ENCODE measurements at places on chromosomes 13 and 19.
A peak's percentile ranks its signal among the peaks of the same experiment; 100 is the strongest.

DNA sequence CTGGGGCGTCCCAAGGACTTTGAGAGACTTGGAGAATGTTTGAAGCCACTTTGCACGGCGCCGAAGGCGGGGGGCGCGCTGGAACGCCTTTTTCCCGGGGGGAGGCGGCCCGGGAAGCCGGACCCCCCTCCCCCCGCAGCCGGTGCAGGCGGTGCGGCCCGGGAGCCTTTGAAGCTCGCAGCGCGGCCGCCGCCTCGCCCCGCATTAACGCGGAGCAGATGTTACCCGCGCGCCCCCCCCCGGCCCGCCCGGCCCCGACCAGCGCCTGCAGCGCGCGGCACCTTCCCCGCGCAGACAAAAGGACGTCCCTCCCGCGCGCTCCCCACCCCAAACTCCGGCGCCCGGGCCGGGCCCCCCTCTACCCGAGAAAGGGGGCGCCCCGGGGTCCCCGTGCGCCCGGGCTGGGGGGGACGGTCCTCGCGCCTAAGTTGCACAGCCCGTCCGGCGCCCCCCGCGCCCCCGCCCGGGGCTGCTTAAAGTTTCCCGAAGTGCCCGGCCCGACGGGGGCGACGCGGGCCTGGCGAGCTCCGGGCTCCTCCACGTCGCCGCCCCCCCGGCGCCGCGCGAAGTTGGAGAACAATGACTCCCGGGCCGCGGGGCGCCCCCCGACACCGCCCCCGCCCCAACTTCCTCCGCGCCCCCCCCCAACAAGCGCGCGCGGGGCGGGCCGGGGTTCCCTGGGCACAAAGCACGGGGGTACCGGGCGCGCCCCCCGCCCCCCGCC is 685 bp downstream of the TCF3 start:
- no peak for DNase-seq

GRCh38 chr19:10979951-10980381 is 19.1 kb downstream of the SMARCA4 start:
- DNase-seq, result peak; percentile 51

DNA sequence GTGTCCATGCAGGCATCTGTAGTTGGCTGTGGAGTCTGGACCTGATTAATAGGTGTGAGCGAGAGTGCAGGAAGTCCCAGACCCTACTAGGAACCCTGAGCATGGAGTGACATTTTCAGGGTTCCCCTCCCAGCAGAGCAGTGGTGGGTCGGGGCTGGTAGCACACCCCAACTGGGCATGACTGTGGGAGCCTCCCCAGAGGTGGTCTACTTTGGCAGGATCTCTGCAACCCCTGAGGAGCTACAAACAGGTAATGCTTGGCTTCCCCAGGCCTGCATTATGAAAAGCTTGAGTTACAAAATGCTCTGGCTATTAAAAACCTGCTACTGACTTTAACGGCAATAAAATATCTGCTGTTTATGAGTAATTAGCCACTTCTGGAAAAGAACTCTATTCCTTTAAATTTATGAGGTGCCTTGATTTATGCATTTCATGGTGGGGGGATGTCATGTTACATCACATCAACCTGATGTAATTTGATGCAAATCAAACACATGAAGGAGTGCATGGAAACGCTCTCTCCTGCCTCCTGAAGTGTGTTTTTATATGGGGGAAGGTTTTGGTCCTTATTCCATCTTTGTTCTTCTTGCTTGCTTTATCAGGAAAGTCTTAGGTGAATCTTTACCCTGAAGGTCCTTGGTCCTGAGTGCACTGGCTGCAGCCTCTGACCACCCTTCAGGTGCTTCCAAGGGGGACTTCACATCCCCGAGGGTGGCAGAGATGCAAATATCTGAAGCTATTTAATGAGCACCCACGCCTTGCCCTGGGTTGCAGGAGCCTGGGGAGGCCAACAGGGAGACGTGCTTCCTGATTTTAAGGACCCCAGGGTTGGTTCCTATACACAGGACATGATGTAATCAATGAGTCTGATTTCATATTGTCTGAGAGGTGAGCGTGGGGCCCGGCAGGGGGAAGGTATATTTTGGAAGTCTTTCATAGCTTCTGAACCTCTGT is 54.0 kb downstream of the ZNF536 start:
- no peak for DNase-seq

DNA sequence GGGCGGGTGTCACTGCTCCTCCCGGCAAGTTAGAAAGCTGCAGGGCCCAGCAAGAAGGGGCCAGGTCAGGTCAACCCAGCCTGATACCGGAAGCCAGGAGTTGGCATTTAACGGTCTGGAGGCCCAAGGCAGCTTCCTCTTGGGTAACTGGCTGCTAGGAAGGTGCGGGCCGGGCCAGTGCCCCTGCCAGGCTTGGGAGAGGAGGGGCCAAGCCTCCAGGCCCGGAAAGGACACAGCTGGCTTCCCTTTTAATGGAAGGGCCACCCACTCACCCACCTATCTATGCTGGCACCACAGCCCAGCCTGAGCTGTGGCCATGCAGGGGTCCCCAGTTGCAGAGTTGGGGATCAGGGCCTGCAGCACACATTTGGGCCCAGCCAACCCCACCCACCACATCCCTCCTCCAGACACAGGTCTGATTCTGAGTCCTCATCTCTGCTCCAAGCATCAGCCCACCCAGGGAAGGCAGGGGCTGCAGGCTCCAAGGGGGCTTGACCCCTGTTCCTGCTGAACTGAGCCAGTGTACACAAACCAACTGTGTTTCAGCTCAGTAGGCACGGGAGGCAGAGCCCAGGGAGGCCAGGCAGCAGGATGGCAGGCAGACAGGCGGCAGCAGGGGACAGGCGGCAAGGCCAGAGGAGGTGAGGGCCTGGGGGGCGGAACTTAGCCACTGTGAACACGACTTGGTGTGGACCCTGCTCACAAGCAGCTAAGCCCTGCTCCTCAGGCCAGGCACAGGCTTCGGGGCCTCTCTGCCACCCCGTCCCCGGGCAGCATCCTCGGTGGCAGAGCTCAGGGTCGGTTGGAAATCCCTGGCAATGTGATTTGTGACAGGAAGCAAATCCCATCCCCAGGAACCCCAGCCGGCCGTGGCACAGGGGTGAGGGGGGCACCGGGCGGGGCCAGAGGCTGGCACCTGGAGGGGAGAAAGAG is 40.8 kb downstream of the ZSWIM4 start:
- peak; percentile 98 for DNase-seq

GRCh38 chr13:78566631-78567030 is 36.7 kb downstream of the POU4F1 start:
- DNase-seq, result no peak

DNA sequence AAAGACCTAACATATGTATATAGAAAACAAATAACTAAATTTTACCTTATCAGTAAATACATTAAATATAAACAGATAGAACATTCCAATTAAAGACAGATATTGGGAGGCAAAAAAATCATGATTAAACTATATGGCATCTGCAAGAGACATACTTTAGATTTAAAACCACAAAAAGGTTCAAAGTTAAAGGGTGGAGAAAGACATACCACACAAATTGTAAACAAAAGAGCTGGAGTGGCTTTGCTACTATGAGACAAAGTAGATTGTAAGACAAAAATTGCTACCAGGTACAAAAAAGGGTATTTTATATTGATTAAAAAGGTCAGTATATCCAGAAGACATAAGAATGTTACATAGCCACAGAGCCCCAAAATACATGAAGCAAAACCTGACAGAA is 200.2 kb downstream of the KCNRG start:
- DNase-seq, result no peak

DNA sequence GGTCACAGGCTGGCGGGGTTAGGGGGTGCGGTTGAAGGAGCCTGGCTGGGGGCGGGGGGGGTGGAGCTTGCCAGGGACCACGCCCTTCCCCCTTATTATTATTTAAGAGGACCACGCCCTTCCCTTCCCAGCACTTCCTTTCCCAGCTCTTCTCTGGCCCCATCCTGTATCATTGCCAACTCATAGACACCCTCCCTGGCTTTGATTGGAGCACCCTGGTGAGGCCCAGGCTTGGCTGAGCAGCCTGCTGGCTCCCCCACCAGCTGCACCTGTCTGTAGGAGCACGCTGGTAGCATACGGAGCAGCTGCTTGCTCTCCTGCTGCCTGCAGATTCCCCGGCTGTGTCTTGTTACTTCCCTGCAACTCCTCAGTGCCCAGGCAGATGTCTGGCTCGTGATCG is 62.5 kb upstream of the PDX1 start:
- no peak for DNase-seq

GRCh38 chr19:13814550-13814949 is 19.3 kb downstream of the ZSWIM4 start:
- DNase-seq, result no peak

- DNase-seq, result no peak
Measured at GRCh38 chr13:51440381-51440780, 12.5 kb downstream of the INTS6 start.

DNA sequence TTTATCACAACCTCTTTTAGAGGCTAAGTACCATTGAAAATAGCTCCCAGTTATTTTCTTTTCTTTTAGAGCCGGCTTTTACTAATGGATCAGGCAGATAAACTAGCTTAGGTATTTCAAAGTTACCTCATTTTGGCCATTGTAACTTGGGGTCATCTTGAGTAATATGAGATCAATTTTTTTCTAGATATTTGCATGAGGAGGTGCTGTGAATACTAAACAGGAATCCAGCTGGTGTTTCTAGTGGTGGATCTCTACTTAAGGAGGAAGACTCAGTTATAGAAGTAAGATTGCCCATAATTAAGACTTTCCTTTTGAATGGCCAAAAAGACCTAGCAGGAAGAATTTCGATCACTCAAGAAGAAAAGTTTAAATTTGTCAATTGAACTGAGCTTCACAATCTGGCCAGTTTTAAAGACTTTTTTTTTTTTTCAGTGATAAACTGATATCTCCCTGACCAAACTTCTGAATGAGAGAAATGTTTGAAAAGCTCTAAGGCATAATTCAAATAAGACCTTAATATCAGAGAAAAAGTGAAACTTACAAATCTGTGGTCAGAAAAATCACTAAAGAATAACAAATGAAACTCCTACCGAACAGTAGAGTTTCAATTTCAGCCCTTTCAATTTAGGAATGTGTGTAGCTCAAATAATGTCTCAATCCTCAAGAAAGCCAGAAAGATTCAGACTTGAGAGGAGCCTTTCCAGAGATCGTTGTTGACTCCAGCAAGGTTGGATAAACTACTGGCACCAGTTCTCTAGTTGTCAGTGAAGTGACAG is 11.6 kb upstream of the NAA16 start:
- no peak for DNase-seq

DNA sequence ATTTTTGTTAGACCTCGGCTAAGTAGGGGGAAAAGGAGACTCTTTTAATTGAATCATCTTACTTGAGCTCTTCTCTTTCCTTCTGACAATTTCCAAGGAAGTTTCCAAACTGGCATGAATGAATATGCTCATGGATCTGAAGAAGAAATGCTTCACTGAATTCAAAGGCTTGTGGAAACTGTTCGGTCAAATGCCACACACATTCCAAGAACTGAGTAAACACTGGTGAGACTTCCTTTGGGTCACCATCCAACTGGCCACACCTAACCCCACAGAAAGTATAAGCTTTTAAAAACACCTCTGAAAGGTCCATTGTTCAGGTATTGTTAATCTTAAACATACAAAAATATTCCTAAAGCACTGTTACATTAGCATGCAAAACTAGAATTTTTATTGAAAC is 33.6 kb downstream of the MTMR6 start:
- no peak for DNase-seq

- DNase-seq, result no peak
Measured at GRCh38 chr13:110380359-110381028, 73.4 kb downstream of the COL4A2 start.

GRCh38 chr19:10418235-10418484 is 2.2 kb upstream of the PDE4A start:
- no peak for DNase-seq

DNA sequence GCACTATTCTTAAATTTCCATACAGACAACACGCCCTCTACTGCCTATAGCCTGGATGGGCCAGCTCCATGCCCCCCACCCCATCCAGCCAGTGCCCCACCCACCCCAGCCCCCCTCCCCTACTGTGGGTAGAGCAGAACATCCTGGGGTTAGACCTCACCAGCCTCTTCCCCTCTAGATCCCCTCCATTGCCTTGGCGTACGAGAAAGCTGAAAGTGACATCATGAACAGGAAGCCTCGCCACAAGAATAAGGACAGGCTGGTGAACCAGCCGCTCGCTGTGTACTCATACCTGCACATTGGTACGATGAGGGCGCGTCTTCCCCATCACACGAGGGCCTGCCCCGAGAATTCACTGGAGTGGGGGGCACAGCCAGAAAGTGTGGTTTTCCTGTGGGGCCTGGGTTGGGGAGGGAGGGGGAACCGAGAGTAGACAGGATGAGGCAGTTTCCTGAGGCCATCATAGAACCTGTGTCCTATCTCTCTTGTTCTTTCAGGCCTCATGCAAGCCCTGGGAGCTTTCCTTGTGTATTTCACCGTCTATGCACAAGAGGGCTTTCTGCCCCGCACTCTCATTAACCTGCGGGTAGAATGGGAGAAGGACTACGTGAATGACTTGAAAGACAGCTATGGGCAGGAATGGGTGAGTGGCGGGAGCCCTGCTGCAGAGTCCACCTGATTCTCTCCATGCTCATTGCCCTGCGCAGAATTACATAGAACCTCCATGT is 29.1 kb downstream of the ATP12A start:
- no peak for DNase-seq

GRCh38 chr19:20325151-20325550 is 158.1 kb downstream of the ZNF486 start:
- no peak for DNase-seq

- peak; percentile 90 for DNase-seq
Measured at GRCh38 chr19:39445196-39446111, at the start of gene SUPT5H. TSS of gene SUPT5H (plus strand) at chr19:39445582. CDS start at chr19:39445891, 309 bp downstream.

DNA sequence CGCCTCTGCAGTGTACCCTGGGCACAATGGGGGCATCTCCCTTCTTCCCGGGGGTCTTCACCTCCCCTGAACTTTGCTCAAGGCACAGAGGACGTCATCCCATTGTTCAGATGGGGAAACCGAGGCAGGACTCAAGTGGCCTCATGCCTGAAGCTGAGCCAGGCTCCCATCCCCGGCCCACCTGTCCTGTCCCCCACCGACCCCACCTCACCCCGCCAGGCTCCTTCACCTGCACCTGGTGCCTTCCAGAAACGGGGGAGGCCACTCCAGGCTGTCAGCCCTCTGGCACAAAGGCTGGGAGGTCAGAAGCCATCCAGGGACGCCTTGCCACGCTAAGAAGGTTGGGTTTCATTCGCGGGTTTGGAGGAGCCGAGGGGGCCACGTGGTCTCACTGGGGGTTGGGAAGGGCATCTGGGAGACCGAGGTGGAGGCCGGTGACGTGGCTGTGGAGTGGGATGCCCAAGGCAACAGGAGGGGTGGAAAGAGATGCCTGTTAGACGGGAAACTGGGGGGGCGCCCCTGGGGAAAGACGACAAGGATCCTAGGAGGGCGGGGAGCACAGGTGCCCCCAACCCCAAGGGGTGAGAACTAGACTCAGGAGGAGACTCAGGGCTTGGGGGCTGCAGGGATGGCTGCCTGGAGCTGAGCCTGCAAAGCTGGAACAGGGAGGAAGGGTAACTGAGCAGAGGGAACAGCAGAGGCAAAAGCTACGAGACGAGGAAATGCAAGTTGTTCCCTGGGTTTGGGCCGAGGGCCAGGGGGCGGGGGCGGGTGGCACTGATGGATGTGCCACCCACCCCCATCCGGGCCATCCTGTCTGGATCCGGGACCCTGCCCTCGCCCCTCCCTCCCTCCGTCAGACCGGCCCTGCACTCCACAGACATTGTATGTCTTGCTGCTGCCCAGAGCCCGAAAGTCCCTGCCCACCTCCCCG is 6.0 kb upstream of the TCF3 start:
- DNase-seq, result no peak

- DNase-seq, result no peak
Measured at GRCh38 chr19:3512562-3513228, 6.6 kb downstream of the FZR1 start.

- no peak for DNase-seq
Measured at GRCh38 chr19:6313398-6313969, 19.9 kb downstream of the ACER1 start.

Data from GF-D8 (cell line).